ENCODE measurements at places on chromosomes 2 and 18.

DNA sequence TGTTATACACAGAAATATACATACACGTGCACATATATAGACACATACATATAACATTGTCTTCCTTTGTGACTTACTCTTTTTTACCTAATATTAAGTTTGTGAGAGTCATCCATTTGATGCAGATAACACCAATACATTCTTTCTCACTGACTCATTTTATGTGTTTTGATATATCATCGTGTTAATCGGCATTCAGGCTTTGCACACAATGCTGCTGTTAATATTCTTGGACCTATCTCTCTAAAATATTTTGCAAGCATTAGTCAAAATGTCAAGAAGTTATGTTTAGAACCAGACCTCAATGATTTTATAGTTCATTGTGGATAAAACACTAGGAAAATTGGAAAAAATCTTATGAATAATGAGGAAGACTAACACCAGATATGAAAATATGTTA, 441.1 kb downstream of the LRATD1 start:
- no peak for ATAC-seq

DNA sequence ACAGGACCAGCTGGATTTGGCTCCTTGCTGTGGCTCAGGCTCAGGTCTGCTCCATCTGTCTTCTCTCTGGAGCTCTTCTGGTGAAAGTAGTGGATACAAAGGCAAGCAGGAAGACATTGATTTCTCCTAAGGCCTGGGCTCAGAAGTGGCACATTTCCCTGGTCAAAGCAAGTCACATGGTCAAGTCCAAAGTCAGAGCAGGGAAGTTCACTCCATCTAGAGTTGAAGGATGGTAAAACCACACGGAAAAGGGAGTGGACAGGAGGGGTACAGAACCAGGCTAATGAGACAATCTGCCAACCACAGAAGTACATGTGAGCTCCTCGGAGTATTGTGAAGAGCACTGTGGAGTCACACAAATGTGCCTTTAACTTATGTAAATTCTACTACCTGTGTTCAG, 66.1 kb downstream of the MARCO start:
- ATAC-seq: peak; percentile 58

- no peak for ATAC-seq
Observed at GRCh38 chr18:33803636-33804035, 225.6 kb downstream of the ASXL3 start.

DNA sequence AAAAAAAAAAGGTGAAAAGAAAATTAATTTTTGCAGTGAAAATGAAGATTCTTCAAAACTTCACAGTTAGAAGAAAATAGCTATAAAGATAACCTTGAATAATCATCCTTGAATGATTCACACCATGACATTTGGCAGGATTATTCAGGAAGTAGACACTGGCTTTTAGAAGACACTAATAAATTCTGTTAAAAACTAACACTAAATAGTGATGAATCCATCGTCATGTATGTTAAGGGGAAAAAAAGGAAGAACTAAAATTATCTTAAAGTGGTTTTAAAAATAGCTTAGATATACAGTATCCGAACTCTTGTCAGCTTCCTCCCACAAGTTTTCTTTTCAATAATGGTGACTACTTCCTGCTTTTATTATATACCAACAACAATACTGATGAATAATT, 10.2 kb downstream of the USP37 start:
- ATAC-seq: no peak

DNA sequence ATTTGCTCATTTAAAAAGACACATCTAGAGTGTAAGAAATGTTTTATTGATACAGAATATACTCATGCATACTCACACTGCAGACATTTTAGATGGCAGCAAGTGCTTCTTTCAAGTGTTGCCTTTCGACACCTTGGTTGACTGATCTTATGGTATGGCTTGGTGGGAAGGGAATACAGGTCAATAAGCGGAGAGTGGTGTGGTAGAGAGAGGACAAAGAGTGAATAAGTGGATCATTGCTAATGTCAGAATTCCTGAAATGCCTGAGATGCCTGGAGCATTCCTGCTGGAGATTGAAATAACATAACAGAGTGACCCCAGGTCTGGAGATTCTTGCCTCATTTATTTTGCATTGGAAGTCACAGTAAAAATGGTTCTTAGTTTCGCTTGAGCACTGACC, 76.7 kb downstream of the RND3 start:
- peak; percentile 78 for ATAC-seq

GRCh38 chr2:33488178-33488690, 11.8 kb downstream of the RASGRP3 start:
- ATAC-seq: no peak

- peak; percentile 58 for ATAC-seq
Observed at GRCh38 chr2:45439788-45440773, 171.0 kb downstream of the SRBD1 start.

- ATAC-seq: no peak
Observed at GRCh38 chr2:67888351-67889005, 174.3 kb downstream of the C1D start.

DNA sequence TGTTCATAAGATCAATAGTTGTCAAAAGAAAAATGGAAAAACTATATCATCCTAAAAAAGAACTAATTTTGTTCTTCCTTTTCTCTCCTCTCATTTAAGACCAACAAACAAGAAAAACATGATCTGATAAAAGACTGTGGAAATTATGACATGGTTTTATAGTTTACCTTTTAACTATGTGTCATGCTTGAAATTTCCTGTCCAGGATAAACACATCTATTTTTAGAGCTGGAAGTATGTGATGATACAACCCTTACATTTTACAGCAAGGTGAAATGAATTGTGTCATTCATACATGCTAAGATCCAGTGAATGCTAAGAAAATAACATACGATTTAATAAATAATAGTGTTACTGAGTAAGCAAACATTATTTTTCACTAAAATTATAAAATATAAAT, 89.9 kb downstream of the GULP1 start:
- ATAC-seq: peak; percentile 76

GRCh38 chr2:74293191-74293991, 49.8 kb downstream of the SLC4A5 start:
- no peak for ATAC-seq

DNA sequence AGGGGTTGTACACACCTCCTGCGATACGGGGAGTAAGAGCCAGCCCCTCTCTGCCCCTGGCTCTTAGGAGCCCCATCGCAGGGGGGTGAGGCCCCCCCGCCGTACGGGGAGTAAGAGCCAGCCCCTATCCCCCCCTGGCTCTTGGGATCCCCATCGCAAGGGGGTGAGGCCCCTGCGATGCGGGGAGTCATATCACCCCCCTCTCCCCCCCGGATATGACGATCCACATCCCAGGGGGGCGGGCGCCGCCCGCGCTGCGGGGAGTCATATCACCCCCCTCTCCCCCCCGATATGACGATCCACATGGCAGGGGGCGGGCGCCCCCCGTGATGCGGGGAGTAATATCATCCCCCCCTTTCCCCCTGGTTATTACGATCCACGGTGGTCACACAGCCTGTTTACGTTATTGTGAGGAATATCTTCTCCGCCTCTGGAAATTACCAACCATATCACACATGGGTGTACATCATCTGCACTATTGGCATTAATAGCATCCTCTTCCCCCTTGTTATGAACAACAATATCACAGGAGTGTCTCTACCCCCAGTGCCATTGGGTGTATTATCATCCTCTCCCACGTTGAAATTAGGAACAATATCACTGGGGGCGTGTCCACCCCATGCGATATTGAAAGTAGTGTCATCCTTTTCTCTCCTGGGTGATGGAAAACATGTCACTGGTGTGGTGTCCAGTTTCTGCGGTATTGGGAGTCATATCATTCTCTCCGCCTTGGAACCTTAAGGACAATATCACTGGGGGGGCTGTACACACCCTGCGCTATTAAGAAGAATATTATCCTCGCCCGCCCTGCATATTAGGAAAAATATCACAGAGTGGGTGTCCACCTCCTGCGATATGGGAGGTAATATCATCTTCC, 24.7 kb upstream of the NAGK start:
- ATAC-seq: peak; percentile 51

DNA sequence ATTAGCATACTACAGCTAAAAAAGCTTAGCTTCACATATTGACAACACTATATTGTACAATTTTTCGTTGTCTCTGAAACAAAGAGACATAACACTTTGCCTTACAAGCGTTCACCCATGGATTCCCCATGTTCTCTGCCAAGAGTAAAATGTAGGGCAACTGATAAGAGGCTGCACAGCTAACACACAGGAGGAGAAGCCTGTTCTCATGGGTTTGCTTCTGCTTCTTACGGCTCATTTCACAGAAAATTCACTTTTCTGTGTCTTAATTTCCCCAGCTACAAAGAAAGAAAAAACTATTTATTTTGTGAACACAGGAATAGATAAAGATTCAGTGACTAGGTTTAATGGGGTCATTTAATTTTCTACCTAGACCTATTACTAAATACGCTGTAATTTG, 182.8 kb upstream of the DLGAP1 start:
- ATAC-seq: no peak

DNA sequence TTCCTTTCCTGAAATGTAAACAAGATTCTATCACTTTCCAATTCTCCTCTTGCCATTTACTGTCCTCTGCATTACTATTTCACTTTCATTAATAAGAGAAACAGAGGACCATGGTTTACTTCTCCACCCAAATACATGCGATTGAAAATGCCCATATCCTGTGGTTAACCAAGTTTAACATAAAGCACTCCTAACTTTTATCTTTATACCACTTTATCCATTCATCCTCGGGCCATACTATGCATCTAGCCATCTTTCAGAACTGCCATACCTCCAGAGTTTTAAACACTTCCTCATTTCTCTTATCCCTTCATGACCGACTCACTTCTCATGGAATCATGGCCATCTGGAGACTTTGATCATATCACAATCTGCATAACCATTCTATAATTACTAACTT, 1182.3 kb downstream of the CNTNAP5 start:
- ATAC-seq: no peak

DNA sequence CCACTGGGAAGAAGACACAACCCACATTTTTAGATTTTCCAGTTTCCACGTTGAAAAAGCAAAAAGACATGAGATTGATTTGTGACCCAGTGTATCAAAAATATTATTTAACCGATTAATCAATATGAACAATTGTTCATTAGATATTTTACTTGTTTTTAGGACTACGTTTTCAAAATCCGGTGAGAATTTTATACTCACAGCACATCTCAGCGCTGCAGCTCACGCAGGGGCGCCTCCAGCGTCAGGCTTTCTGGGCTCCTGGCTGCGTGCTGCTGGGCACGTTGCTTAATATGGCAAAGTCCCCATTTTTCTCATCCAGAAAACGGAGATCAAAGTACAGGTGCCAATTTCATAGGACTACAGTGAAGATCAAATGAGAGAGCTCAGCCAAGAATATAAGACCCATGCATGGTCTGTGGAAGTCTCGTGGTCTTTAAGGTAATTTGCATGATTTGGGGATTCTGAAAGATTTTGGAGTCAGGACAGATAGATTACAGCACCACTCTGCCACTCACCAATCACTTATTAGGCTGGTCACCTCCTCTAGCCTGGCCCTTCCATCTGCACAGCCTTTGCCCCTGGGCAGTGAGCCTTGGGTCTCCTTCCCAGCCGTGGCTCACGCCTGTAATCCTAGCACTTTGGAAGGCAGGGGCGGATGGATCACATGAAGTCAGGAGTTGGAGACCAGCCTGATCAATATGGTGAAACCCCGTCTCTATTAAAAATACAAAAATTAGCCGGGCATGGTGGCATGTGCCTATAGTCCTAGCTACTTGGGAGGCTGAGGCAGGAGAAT, 36.2 kb downstream of the PTPN18 start:
- peak; percentile 65 for ATAC-seq

DNA sequence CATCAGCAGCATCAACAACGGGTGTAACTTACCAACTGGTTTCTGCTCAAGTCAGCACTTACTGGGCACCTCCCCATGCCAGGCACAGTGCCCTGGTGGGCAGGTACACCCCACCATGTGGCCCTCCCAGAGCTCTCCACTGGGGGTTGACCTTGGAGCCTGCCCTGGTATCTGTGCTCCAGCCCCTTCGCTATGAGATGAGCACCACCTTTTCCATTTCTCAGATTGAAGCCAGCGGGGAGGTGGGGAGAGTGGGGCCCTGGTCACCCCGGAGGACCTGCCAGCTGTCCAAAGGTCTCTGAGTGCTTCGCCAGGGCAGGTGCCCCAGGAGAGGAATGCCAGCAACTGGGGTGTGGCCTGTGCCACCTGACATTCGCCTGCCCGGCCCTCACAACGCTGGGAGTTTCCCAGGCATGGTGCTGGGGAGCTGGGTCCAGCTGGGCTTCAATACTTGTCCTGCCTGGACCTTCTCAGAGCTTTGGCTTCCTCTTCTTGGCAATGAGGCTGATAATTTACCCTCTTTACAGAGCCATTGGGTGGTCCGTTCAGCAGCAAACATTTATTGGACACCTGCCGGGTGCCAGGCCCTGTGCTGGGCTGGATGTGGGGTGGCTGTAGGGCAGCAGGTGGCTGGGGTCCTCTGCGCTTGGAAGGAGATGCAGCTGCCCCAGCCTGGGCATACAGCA, 5.9 kb upstream of the ZAP70 start:
- ATAC-seq: no peak

DNA sequence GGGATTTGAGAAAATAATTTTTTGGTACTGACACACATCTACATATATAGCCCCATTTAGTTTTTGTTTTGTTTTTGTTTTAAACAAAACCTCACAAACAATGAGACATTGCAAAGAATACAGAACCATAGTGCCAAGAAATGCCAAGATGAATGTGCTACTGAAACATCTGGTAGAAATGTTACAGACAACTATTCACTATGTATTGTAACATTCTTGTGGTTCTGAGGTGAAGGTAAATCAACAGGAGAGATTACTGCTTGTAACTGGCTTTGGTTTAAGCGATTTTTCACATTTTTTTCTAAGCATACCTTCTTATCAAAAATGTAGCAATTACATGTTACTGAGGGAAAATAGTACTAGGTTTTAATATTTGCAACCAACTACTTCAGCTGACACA, 281.3 kb downstream of the ZNF804A start:
- ATAC-seq: no peak

DNA sequence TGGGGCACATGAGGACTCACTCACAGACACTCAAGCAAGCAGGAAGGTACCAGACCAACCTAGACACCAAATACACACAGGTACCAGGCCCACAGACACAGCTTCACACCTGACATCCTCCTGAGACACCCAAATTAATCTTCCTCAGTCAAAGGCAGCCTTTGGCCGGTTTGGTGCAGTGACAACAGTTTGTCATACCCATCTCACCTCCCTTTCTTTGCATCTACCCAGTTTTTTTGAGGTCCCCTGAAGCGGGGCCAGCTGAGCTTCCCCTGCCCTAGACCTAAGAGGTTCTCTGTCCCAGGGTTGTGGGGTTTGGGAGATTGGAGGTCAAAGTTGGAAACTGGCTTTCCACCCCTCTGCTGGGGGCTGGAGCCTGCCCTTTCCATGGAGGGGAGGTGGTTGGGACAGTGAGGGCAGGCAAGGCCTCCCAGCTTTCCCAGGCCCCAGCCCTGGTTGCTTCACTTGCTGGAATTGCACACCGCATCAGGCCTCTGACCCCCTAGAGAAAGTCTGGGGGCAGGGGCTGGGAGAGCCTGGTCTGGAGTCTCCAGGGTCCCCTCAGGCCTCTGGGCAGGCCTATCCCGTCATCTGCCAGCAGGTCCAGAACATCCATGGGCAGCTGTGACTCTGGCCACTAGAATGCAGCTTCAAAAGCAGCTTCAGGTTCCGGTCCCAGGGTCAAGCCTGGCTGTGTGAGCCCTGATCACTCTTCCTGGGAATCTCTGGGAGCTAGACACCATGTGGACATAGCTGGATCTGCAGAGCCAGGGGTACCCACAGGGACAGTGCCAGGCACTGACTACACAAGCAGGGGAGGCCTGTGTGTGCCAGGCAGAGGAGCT, 12.5 kb upstream of the TEX261 start:
- peak; percentile 65 for ATAC-seq

- peak; percentile 24 for ATAC-seq
Observed at GRCh38 chr18:36419188-36419899, 121.8 kb downstream of the FHOD3 start.

GRCh38 chr18:22020867-22021370, 148.5 kb upstream of the GATA6 start:
- ATAC-seq: no peak
